ENCODE measurements at places on chromosomes 1 and 21.

- no peak for DNase-seq
Observed at GRCh38 chr1:32811265-32811664, 5.9 kb downstream of the YARS1 start.

- no peak for DNase-seq
Observed at GRCh38 chr1:246742396-246742795, 18.2 kb downstream of the SCCPDH start.

- DNase-seq: no peak
Observed at GRCh38 chr1:77540501-77541161, 141.8 kb downstream of the ZZZ3 start.

DNA sequence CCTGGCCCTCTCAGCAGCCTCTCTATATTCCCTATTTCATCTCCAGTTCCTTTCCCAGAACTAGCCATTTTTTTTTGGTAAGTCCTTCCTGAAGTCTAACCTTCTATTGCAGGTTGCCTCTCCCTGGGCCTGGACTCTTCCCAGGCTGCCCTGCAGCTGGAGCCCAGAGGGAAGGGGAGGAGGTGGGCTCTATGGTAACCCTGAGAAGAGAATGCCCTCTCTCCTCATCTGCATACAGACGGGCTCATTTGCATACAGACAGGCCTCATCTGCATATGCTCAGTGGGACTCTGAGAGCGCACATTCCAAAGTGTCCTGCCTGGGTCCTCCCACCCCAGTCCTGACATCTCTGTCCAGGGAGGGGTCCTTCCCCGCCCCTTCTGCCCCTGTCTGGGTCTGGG is 32.7 kb downstream of the RHBG start:
- DNase-seq: no peak

DNA sequence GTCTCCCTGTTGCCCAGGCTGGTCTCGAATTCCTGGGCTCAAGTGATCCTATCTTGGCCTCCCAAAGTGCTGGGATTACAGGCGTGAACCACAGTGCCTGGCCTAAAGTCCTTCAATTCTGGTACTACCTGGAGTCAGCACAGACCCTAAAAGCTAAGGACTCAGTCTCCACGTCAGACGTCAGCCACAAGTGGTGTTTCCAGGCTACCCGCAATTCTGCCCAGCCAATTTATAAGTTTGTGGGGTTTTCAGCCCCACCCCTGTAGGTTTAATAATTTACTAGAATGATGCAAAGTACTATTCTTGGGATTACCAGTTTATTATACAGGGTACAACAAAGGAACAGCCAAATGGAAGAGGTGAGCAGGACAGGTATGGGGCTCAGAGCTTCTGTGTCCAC is 10.6 kb upstream of the DIP2A start:
- DNase-seq: no peak

DNA sequence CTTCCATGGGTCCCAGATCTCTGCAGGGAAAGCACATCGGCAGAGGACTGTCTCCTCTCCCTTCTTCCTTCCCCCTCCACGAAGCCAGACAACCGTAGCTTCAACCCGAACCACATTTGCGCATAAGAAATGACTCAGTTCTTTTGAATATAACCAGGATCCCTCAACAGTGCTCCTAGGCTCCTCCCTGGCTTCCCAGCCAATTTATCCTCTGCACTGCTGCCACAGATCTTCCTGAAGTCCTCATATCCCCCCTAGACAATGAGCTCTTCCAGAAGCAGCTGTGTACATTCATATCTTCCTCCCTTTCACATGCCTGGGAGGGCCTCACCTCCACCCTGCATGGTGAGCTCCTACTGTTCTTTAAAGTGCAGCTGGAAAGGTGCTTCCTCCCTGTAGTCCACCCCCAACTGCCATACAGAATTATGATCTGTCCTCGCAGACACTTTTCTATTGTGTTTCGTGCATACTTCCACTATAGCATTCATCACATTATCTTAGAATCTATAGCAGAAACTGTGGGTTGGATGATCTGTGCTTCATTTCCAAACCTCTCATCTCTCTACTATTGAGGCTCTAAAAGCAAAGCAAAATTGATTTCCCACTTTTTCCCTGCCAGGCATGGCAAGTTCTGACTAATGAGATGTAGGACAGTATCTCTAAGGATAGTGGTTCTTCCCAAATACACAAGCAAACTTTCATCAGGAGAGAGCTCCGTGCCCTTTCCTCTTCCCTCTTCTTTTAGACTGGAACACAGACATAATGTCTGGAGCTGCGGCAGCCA is 179.3 kb upstream of the HMGB4 start:
- no peak for DNase-seq

- DNase-seq: no peak
Observed at GRCh38 chr21:39579734-39580332, 32.9 kb upstream of the B3GALT5 start.

GRCh38 chr1:173009597-173009996 is 41.1 kb downstream of the TNFSF18 start:
- DNase-seq: no peak

DNA sequence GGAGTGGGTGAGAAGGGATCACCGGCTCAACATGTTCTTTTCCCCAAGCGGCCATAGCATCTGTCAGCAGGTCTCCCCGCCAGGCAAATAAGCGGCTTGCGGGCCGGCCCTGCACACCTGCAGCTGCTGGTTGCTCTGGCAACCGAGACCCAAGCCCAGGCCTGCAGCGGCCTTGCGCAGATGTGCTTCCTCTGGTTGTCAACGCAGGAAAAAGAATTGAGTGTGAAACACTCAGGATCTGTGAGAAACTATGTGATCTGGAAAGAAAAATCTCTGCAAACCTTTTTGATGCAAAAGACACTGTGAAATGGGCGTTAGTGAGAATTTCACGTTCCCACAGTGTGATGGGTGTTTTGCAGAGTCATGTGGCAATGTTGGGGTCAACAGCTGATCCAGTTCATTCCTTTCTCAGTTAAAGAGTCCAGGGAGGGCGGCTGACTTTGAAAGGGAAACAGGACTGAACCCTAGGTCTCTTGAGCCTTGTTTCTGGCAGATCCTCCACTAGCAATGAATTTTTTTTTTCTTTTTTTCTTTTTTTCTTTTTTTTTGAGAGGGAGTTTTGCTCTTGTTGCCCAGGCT is 28.4 kb downstream of the TOMM20 start:
- no peak for DNase-seq

- no peak for DNase-seq
Observed at GRCh38 chr1:3702528-3702927, 49.7 kb upstream of the CCDC27 start.

DNA sequence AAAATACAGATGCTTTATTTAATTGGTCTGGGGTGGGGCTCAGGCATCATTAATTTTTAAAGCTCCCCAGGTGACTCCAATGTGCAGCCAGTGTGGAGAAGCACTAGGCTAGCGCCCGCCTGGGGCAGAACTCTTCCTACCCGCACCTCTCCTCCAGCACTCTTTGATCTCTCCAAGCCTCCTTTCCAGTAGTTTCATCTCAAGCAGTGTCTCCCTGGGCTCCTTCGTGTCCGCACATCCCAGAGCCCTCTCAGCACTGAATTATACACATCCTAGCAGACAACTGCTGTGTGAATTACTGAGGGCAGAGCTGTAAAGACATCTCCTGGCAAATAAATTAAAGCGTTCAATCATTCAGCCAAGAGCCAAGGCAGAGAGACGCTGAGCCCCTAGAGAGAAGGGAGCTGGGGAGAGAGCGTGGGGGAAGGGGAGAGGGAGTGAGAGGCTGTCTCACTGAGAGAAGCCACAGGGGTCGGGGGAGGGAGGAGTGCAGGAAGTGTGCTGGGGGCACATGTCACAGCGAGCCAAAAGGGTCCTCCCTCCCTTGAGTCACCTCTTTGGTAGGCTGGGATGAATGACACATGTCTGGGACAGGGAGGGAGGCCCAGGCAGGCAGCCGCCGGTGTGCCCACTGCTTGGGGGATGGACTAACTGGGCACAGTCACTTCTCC is 21.0 kb upstream of the PARP1 start:
- no peak for DNase-seq

DNA sequence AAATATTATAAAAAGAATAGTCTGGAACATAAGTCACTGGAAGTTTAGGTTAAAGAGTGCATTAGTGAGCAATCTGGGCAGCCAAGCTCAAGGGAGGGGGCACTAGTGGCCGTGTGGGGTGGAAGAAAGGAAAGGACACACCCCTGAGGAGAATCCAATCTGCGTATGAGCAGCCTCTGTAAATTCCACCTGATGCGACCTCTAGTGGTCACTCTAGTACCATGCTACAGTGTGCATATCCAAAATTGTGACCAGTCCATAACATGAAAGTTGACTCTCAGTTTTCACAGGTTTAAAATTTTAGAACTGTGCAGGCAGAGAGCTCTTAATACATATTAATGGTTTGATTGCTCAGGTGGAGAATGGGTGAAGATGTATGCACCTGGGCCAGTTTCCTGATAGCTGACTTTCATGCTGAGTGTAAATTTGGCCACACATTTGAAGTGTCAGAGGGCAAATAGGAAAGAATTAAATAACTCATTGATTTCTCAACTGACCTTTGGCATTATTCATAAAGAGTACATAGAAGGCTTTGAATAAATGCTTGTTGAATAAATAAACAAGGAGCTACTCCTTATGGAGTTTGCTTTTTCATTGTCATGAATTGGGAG is 105.9 kb upstream of the C21orf91 start:
- peak; percentile 66 for DNase-seq

- DNase-seq: no peak
Observed at GRCh38 chr1:243234978-243235647, 20.0 kb downstream of the CEP170 start.

DNA sequence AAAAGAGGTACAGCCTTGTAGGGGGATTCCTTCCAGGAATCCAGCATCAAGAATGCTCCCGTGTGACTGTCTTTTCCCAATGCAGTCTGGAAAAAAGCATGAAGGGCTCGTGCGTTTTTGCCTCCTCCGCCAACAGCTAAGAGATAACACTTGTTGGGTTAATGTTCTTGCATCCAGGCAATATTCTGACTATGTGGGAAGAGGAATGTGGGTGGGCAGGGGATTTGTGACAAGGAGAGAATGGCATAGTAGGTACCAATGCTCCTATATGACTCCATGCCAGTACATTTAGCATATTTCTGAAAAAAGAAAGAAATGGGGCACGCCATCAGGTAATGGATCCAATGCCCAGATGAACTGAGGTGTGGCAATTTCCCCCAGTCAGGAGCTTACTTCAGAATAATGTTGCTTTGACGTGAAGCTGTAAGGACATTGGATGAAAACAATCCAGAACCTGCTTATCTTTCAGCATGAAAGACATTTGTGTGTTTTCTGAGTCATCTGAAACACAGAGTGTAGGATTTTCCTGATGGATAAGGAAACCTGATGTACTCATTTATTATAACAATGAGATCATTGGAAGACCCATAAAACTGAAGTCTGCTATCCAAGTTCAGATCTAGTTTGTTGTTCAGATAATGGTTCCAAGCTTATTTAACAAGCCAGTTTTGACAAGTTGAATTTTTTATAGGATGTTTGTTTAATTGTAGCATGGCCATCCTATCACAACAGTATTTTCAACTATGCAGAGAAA is 105.5 kb downstream of the LYPLAL1 start:
- DNase-seq: no peak

DNA sequence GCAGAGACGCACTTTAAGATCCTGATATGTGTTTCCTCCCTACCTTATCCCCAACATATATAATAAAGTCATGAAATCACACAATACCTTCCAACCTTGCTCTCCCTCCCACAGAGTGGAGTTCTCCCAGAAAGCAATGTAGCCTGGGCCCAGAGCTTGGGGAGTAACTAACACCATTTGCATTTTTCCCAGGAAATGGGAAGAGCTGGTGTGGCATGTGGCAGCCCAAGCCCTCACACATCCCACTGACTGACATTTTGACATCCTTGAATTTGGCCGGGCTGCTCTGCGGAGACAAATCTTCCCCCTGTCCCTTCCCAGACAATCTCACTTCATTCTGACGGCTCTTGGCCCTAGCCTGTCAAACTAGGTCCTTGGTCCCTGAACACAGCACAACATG is 37.0 kb upstream of the ATP2B4 start:
- DNase-seq: no peak

GRCh38 chr21:27695246-27695645 is 728.4 kb upstream of the ADAMTS5 start:
- no peak for DNase-seq
